Activated T-helper 1 cell treated with anti-CD3 and anti-CD28 coated beads, Interleukin-12 subunit alpha, Interleukin-12 subunit beta, Interleukin-2, Interleukin-4 antibody, amounts not matched to agents 30 ng/mL and 10 ng/mL and 1 ng/mL, durations not matched to agents 14 hours and 24 hours and 36 hours (primary cell): ENCODE measurements at places on chromosomes 11 and 22. TPM values are rescaled to one million over a fixed set of nuclear protein-coding genes. Genes with fewer than 3 reads are reported as not detected.

Gene GP1BB
- not detected in 2 replicates for total RNA-seq

GRCh38 chr11:55895216-55895615, 12.1 kb downstream of the TRIM51 start:
- no peak for DNase-seq

GRCh38 chr11:1224111-1224490, 1.2 kb downstream of the MUC5B start:
- no peak for DNase-seq

GRCh38 chr11:64489831-64490441, 101.1 kb upstream of the SLC22A12 start:
- peak; percentile 10 for DNase-seq
